GM04503 (cell line): ENCODE measurements at places on chromosomes 6 and 20.

GRCh38 chr6:147274776-147275175 lies 70.6 kb downstream of the STXBP5 start:
- DNase-seq: no peak

DNA sequence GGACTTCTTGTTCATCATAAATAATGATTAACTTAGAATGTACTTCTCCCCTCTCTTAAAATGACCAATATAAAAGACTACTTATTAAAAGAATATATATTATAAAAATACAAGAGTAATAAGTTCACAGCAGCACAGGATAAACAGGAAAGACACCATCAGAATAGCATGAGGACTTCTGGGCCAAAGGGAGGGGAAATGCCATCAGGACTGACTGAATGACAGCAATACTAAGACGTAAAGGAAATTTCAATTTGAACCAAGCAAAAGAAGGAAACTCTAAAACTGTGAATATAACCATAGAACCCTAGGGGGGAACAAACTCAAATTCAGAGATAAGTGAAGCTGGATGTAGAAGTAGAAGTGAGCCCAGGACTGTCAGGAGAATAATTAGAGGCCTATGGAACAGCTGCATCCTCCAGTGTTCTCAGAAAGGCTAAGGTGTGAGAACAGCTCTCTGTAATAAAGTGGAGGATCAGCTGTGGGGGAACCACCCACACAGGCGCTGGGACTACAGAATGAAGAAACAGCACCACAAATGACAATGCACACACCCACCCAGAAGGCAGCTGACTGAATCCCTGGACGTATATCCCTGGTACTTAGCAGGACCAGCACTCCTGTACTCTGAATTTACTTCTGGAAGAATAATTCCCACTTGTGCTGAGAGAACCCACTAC lies 37.8 kb downstream of the ZHX3 start:
- no peak for DNase-seq

DNA sequence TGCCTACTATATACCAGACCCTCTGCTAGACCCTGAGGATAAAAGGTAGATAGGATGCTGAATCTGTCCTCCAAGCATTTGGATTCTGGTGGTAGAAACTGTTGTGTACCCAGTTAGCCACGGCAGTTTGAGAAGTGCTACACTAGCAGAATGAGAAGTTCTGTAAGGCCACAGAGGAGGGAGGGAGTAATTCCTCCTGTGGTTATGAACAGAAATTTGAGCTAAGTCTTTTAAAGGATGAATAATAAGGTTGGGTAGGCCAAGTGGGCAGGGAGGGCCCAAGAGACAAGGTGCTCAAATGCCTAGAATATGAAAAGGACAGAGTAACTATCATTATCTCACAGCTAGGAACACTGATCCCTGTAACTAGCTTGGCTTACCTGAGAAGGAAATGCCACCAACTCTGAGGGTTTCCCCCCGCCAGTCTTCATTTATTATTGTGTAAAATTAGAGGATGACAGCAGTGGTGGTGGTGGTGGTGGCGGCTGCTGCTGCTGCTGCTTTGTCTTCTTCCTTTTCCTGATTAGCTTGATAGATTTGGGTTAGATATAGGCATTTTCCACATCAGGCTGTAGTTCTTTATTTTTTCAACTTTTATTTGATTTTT lies 243.3 kb downstream of the PRL start:
- no peak for DNase-seq

- no peak for DNase-seq
These were observed 10.9 kb downstream of the BANF2 start for GRCh38 chr20:17710379-17711266.

- DNase-seq: peak; percentile 92
These were observed 11.5 kb upstream of the DSTN start for GRCh38 chr20:17558154-17558940.
